T-helper 1 cell (primary cell): ENCODE measurements at places on chromosomes 2 and 18.

DNA sequence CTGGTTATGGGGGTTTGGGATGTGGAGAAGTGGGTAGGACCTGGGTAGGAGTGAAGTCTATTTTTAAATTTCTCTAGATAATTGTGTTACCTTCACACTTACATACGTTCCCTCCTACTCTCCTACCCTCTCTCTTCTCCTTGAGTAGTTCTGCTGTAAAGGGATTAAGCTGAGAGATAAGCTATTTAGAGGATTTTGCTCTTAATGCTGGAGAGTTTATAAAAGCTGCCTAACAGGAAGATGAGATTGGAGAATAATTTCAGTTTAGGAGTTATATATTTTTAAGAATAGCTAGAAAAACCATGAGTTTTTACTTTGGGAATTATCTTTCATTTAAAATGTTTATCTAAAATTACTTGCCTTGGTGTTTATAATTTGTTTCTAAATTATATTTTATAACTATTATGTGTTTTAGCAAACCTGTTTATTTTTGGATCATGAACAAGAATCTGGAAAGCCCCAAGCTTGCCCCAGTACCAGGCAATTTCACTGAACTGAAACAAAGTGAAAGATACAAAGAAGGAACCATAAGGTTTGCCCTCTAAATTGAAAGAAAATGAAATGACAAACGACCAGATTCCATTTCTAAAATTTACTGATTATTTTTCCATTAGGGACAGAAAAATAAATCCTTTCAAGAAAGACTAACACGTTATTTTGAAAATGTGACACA is 101.5 kb downstream of the ZNF532 start:
- no peak for DNase-seq

GRCh38 chr2:184685999-184686841 is 87.9 kb downstream of the ZNF804A start:
- DNase-seq, result no peak

DNA sequence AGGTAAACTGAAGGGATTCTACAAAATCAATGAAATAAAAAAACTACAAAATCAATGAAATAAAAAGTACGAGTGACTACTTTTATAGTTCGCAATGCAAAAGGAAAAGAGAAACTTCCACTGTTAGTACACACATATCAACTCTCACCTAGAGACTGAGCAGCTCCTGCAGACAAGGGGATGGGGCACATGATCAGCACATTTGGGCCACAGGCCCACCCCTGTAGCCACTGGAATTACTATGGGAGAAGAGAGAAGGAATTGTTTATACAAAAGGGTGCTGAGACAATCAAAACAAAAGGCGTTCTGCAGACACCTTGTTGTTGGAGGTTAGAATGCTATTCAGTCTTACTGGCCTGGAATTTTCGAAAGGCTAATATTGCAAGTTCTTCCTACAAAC is 34.7 kb upstream of the CD226 start:
- DNase-seq, result no peak

GRCh38 chr2:152730591-152731333 is 12.3 kb downstream of the ARL6IP6 start:
- peak; percentile 56 for DNase-seq

GRCh38 chr18:75218065-75218923 is 7.7 kb downstream of the TSHZ1 start:
- no peak for DNase-seq

- no peak for DNase-seq
Observed at GRCh38 chr2:206801418-206802189, 36.2 kb downstream of the FASTKD2 start.
